ENCODE measurements at places on chromosomes 6 and 20. TPM values are rescaled to one million over a fixed set of nuclear protein-coding genes. Genes with fewer than 3 reads are reported as not detected.

DNA sequence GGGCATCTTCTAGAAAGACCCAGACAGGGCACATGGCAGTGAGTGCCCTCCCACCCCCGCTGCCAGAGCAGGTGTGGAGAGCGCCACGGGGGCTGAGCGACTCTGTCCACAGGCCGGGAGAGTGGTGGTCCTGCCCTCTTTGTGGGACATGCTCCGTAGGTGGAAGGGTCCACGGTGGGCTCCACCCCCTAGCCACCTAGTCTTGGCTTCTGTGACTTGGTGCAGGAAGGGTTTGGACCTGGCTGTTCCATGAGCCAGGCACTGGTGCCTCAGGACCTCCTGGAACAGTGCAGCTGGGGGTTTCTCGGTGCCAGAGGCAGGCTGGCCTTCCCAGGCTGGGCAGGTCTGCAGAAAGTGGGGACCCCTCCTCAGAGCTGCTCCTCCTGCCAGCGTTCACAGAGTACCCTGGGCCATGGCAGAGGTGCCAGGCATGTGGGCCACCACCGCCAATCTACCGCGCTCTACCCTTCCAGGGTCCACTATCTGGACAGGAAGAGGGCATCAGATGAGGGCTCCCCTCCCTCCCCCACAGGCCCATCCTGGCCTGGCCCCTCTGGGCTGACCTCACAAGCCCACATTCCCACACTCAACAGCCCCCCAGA, 23.0 kb downstream of the SLCO4A1 start:
- no peak for DNase-seq

DNA sequence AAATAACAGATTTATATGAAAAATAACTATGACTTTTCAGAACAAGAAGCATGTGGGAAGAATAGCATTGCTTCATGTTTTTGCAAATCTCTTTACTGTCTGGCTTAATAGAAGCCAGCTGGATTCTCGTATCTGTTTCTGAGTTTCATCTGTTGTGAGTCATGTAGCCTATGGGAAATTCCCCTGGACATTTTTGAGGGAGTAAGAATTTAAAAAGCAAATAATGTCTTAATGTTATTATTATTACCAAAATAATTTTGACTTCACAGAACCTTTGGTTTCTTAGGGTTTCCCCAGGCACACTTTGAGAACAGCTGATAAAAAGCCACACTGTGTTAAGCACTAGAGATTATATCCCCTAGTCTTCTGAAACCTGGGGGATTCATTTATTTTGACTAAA, 75.8 kb downstream of the SYCP2L start:
- no peak for DNase-seq

Gene BEND6
- total RNA-seq = 2.0 TPM

Gene RCAN2
- total RNA-seq = 14.3 TPM

DNA sequence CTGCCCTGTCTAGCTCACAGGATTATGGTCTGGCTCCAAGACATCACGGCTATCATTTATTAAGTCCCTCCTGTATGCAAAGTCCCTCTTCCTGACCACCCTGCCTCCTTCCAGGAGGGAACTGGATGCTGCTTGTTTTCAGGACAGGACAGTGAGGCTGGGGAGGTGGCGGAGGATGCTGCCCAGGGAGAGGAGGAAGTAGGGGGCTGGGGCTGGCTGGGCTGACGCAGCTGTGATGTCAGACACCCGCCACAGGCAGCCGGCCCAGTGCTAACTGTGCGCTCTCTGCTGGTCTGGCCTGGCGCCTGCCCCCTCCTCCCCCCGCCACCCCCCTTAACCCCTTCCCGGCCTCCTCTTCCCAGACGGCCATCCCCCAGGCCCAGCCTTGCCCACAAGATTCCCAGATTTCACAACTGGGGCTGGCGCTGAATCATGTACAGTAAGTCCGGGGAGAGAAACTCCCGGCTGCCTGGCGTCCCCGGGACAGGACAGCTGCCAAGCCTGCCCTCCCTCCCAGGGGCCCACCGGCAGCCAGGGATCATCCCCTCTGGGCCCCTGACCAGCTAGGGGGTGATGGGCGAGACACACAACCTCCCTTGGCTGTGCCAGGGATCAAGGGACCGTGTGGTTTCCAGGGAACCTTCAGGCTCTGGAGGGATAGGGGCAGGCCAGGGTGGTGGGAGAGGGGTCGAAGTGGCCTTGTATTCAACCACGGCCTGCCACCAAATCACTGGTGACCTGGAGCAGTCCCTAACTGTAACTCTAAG, 118.1 kb downstream of the CEBPB start:
- peak; percentile 84 for DNase-seq

GRCh38 chr6:47579040-47579439, 101.5 kb downstream of the CD2AP start:
- no peak for DNase-seq

- peak; percentile 39 for DNase-seq
These were observed 702 bp downstream of the ETV7 start for GRCh38 chr6:36386495-36387439.

Gene SIRPB1
- 5.1 TPM for total RNA-seq

DNA sequence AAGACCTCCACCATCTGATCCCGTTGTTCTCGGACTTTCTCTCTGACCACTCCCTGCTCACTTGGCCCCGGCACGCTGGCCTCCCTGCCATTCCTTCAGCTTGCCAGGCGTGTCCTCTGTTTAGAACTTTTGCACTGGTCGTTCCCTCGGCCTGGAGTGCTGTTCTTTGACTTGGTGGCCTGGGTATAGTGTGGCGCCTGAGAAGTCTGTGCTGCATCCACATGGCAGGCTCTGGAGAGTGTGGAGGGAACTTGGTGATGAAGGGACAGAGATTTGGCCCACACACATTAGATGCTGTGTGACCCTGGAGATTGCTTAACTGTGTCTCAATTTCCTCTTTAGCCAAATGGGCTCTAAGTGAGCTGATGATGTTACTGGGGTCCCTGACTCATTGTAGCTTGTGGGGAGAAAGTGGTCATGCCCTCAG, 13.0 kb upstream of the TGM2 start:
- no peak for DNase-seq

Gene RBM24
- 4.2 TPM for total RNA-seq

DNA sequence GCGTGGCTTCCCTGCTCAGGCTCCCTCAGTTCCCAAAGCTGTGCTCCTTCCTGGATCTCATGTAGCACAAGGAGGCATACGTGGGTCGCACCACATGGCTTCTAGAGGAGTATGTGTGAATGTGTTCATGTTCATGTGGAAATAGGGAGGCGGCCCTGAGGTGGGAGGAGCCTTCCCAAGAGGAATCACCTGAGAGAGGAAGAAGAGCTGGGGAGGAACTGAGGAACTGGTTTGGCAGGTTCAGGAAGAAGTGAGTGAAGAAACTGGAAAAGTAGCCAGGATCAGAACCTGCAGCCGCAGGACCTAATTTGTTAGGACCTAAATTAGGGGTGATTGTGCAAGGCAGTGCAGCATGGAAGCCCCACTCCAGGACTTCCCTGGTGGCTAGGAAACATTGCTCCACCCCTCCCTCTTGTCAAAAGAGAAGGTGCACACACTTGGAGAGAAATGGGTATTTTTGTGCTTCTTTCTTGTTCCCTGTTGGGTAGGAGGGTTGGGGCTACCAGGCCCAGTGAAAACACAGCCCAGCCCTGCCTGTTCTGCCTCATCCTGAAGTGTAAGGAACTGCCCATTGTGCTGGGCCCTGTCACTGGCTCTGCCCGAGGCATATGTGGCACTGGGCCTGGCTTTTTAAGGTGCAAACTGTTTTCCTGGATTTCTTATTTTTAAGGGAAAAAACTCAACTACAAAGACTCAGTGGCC, 20.7 kb downstream of the SYNJ2 start:
- no peak for DNase-seq

DNA sequence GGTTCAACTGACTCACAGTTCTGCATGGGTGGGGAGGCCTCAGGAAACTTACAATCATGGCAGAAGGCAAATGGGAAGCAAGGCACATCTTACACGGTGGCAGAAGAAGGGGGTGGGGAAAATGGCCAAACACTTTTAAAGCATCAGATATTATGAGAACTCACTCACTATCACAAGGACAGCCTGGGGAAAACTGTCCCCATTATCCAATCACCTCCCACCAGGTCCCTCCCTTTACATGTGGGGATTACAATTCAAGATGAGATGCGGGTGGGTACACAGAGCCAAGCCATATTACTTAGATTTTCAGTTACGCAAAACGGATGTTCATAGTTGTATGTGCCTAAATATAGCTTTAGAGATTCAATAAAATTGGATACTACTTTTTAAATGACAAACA, 25.6 kb downstream of the CYP39A1 start:
- DNase-seq = no peak

Gene TSPO2
- total RNA-seq = not detected

Gene RAET1L
- total RNA-seq = not detected

DNA sequence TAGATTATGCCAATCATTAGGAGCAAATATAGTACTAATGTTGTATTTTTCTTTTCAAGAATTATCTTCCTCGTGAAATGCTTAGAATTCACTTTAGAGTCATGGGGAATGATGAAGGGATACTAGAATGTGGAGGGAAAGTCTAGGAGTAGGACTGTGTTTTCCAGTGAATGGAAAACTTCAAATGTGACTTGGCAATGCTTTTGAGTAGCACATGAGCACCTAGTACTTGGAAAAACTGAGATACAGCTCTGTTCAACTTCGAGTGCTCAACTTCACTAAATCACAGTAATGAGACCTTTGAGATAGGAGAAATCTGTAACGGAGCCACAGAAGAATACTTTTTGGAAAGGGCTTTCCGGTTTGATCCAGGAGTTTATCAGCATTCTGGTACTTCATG, 272.9 kb downstream of the ZFAND3 start:
- no peak for DNase-seq

DNA sequence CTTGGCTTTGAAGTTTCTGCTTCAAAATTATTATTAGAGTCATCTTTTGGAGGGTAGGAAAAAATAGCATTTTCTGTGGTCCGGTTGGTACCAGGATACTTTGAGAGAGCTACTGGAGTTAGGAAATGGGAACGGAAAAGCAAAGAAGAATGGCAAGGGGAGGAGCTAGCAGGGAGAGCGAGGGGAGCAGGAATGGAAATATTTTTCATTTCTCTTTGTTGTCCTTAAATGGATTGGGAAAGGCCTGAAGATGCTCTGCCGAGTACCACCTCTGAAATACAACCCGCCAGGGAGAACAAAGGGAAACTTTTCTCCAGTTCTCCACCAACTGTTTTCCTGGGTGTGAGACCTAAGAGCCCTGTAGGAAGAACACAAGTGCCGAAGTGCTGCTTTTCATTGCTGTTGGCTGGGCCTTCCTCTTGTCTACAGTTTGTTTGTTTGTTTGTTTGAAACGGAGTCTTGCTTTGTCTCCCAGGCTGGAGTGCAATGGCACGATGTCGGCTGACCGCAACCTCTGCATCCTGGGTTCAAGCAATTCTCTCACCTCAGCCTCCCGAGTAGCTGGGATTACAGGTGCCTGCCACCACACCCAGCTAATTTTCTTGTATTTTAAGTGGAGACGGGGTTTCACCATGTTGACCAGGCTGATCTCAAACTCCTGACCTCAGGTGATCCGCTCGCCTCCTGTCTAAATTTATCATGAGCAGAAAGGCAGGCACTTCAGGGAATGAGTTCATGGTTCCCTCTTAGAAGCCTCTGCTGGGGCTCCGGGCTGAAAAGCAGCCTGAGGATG, 3.5 kb upstream of the TRAF3IP2 start:
- no peak for DNase-seq

Gene MAS1L
- not detected for total RNA-seq

DNA sequence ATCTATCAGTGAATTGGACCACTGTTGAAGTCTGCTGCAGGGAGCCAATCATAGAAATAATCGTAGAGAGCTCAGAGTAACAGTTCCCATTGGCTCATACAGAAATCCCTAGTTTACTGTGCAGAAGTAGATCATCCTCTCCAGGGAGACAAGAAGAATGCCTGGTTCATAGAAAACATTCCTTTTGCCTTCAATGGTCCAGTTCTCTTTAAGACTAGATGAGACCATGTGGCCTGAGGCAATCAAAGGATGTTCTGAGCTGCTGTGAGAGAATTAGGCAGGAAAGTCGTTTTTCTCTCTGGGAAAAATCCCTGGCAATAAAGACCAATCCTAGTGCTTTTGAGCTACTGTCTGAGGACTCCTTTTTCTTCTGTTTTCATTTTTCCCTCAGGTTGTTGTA, 208.4 kb downstream of the CENPW start:
- DNase-seq = no peak

Gene BEND3
- 2.4 TPM for total RNA-seq

Gene AKAP12
- 220 TPM for total RNA-seq

Gene ZDHHC14
- total RNA-seq = 16.1 TPM

Gene EIF2S2
- total RNA-seq = 41.1 TPM

Gene PDE10A
- total RNA-seq = 5.9 TPM

DNA sequence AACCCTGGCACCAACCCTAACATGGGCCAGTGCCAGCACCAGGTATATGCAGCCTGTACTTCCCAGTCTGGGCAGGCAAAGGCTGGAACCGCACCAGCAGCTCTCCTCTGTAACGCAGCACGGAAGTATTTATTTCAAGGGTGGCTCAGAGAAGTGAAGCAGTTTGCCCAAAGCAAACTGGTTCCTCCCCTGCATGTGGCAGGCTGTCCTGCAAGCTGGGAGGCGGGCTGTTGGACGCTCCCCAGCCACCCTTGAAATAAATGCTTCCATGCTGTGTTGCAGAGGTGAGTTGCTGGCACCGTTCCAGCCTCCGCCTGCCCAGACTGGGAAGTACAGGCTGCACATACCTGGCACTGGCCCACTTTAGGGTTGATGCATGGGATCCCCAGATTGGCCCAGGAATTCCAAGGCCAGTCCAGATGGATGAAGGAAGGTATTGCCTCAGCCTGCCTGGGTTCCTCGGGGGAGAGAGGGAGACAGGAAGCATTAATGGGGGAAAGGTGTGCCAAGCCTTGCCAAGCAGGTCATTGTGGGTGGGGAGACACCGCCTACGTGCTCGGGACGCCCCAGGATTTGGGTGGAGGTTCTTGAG, 49.8 kb downstream of the PPARD start:
- DNase-seq = no peak

DNA sequence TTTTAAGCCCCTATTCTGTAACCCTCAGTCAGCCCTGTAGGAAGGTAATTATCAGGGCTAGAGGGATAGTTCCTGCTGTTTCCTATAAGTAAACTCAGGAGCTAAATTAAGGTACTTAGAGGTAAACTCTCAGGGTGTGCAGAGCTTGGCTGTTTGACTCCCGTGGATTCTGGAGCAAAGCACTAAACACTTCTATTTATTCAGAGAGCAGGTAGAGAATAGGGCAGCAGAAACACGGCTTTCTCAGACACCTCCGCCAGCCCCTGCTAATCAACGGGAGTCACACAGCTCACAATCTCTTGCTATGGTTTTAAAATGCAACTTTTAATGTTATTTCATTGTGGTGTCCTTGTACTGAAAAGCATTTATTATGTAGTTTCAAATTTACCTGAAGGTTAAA, 21.8 kb downstream of the PRKN start:
- no peak for DNase-seq

GRCh38 chr6:138586638-138587037, 87.3 kb upstream of the NHSL1 start:
- no peak for DNase-seq

Gene SLPI
- 134 TPM for total RNA-seq

- no peak for DNase-seq
These were observed 11.0 kb upstream of the TCP11 start for GRCh38 chr6:35152067-35152707.

GRCh38 chr6:127954082-127954481, 53.2 kb upstream of the THEMIS start:
- DNase-seq = no peak

Gene DEFB112
- not detected for total RNA-seq

Gene MEI4
- total RNA-seq = 0.21 TPM

Gene CFAP206
- total RNA-seq = not detected

GRCh38 chr6:41637194-41638001, 870 bp upstream of the MDFI start:
- no peak for DNase-seq

- DNase-seq = no peak
These were observed 197.2 kb downstream of the KIF6 start for GRCh38 chr6:39527792-39528564.

Measured in tibial nerve (tissue), 4 donors.